ENCODE measurements at places on chromosomes 7 and 10.

GRCh38 chr10:112663234-112664125 is 216.5 kb downstream of the VTI1A start:
- DNase-seq = no peak

GRCh38 chr10:114777415-114777814 is 44.2 kb upstream of the FHIP2A start:
- DNase-seq = no peak

DNA sequence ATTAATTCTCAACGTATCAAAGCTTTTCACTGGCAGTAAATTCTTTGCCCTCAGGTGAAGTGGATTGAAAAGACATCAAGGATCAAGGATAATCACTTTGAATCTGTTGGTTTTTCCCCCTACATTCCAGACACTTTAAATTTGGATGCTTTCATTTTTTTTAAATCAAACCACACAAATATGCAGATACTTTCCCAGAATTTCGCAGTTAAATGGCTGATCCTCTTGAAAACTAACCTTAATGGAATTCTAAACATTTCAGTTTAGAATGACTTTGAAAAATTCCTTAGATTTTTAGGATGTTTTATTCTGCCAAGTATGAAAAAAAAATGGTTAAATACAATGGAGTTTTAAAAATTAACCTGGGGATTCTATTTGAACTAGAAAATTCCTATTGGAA is 325.9 kb downstream of the GFRA1 start:
- no peak for DNase-seq

- no peak for DNase-seq
Measured at GRCh38 chr7:46569133-46569465, 648.0 kb upstream of the IGFBP3 start.
